Aorta (tissue), 5 donors: ENCODE measurements at places on chromosomes 12 and 14.

- no peak for DNase-seq
Measured at GRCh38 chr12:117803001-117803400, 165.8 kb downstream of the KSR2 start.

DNA sequence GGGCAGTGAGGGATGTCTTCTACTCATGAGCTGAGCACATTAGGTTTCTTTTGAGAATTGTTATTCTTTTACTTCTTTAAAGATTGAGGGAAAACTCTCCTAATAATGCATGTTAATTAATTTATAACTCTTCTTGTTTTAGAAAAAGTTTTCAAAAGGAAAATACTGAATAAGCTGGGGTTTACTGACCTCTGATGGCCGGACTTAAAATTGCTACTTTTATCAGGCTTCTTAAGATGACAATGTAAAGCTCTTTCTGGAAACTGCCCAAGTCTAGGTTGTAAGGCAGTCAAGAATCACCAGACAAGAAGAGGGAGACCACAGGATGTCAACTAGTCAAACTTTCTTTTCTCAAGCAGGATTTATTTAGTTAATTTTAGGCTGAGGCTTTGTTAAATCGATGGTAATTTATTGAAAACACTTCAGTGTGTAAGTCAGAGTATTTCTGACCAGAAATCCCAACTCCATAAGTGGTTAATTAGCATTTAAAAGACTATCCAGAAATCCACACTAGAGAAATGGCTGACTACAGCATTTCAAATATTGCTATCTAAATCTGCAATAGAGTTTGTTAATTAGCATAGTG, 82.1 kb downstream of the AVPR1A start:
- no peak for DNase-seq

- DNase-seq = no peak
Measured at GRCh38 chr12:1852076-1852475, 31.7 kb downstream of the LRTM2 start.

DNA sequence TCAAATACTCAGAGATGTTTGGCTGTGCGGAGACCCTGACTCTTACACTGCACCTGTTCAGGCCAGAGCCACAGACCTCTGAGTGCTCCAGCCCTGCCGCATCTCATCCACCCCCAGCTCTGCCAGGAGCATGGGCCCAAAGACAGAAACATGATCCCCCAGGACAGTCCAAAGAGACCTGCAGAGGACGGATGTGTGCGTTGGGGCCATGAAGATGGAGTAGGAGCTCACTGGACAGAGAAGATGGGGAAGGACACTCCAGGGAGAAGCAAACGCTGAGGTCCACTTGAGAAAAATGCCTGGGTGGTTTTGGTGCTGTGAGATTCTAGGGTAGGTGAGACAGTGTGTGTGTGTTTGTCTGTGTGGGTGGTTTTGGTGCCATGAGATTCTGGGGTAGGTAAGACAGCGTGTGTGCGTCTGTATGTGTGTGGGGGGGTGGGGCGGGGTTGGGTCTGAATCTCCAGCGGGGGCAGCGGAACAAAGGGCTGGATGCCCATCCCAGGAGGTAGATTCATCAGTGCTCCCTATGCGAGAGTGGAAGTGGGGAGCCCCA, 818 bp upstream of the HHIPL1 start:
- no peak for DNase-seq

DNA sequence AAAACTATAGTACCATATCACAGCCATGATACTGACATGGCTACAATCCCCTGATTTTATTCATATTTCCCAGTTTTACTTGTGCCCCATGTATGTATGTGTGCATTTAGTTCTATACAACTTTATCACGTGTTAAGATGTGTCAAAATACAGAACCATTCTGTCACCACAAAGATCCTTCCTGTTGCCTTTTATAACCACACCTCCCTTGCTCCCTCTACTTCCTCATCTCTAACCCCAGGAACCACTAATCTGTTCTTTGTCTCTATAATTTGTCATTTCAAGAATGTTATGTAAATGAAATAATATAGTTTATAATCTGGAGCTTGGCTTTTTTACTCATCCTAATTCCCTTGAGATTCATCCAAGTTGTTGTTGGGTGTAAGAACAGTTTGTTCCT, 358.4 kb downstream of the DPF3 start:
- DNase-seq = no peak

DNA sequence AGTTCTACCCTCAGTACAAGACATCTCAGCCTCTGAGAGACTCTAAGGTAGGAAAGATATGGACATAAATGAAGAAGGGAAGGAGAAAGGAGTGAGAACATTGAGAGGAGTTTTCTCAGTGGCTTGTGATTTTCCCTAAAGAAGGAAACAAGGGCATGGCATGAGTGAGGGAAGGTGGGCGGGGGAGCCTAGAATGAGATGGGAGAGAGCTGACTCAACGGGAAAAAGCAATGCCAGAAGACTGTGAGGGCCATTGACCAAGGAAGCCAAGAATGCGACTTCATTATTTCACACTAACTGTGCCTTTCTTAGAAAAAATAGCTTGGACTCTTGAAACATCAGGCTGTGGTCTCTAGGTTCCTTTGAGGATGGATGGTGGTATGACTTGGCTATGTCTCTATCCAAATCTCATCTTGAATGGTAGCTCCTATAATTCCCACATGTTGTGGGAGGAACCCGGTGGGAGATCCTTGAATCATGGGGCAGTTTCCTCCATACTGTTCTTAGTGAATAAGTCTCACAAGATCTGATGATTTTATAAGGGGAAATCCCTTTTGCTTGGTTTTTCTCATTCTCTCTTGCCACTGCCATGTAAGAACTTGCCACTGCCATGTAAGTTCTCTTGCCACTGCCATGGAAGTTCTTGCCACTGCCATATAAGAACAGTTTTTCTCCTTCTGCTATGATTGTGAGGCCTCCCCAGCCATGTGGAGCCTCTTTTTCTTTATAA, 279.6 kb downstream of the NUAK1 start:
- no peak for DNase-seq

GRCh38 chr14:22886500-22887259, 3.7 kb downstream of the REM2 start:
- DNase-seq = peak; percentile 91

DNA sequence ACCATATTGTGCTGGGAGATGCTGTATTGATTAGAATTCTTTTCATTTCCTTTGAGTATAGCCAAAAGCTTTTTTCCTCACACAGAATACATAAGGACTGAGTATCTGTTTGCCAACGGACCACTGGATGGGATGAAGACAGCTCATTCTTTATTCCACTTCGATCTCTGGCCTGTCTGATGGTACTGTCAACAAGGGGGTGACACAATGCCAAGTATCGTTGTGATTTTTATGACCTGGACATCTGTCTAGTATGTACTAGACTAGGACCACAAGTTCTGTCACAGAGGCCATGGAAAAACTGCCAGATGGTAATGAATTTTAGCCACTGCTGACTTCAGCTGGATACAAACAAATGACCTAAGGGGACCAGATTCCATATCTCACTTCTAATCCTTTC, 502.7 kb downstream of the SOX5 start:
- DNase-seq = no peak

DNA sequence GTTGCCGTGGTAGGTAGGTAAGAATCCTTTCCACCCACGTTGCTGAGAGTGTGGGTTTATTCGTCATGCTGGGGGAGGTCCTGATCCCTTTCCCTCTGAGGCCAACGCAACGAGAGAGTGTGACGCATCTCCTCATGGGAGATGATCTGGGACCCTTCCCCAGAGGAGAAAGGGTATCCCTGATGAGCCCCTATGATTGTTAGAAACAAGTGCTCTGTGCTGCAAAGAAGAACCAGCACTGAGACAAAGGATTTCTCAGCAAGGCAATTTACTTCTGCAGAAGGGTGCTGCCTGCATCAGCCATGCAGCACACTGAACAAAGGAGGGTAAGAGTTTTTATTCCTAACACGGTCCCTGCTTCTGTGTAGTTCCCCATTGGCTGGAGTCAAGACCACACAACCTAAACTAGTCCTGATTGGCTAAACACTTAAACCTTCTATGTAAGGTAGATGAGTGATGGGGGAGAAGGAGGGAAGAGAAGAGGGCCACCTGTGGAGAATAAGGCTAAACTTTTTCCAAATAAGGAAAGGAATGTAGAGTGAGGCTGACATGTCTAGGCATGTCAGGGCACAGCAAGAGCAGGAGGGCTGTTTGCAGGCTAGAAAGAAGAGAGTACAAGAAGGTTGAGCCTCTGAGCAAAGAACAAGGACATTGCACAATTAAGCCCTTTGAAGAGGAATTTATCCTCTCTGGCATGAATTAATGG, 21.3 kb downstream of the CLEC2A start:
- no peak for DNase-seq

DNA sequence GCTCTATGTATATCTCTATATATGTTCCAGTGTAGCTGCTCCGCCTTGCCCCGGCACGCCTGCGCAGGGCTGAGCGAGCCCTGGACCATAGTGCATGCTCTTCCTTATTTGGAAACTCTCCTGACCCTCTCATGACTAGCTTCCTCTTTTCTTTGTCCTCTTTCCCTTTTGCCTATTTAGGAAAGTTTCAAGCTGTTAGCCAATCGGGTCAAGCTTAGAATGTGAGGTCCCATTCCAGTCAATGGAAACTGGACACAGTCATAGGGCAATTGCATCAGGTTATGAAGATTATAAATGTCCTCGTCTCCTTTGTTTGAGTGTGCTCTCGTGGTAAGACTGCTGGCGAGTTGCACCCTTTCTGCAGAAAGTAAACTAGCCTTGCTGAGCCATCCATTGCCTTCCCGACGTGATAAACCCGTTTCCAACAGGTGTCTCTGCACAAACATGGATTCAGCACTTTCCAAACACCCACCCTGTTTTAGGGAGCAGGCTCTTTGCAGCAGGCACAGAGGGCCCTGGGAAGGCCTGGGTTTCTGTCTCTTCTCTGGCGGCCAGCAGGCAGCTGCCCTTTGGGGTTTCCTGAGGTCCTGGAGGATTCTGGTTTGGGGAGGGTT, 30.9 kb downstream of the CCDC92 start:
- no peak for DNase-seq

DNA sequence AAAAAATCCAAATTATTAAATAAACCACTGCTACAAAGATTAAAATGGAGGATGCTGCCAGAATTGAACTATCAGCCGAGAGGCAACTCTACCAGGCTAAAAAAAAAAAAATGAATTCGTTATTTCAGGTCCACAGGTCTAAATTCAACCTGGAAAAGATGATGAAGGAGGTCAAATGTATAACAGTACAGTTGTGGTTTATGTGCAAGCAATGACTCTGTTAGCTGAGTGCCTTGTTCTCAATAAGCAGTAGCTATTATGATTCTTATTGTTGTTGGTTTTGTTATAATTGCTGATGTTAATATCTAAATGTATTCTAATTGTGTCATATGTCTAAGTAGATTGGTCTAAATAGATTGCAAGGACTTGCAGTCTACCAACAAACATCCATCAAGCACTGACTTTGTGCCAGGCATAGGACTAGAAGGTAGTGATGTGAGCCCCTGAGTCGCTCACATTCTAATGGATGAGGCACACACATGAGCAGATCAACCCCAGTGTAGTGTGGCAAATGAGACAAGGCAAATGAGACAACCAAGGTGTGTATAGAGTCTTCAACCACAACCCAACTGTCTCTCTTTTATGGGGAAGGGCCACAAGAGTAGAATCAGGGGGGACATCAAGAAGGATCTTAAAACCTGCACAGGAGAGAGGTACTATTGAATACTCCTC, 77.0 kb upstream of the PLEKHG7 start:
- no peak for DNase-seq

DNA sequence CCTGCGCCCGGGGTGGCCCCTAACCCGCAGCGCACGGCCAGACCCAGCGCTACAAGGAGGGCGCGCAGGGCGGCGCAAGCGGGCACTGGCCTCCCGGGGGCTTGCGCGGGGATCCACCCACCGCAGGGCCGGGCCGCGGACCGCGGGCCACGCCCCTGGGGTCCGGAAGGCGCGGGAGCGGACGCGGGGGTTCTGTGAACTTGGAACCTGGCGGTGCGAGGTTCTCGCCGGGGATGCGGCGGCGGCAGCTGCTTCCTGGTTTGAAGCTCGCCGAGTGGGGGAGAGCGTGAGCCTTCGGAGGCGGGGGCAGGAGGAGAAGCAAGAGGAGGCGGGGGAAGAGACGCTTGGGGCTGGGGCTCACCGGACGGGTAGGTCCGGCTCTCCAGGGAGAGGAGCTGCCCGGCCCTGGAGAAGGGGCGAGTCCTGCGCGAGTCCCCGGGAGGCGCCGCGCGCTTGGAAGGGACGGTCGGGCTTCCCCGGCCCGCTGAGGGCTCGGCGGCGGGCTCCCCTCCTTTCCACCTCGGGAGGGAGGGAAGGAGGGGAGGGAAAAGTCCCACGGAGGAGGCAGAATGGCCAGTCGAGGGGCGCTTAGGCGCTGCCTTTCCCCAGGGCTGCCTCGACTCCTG, at the start of gene PRKCH:
PRKCH (plus strand) TSS at position 195 of the 626 bp plus-strand sequence. CDS start 523 bp downstream, outside the sequence.
- peak; percentile 89 for DNase-seq

DNA sequence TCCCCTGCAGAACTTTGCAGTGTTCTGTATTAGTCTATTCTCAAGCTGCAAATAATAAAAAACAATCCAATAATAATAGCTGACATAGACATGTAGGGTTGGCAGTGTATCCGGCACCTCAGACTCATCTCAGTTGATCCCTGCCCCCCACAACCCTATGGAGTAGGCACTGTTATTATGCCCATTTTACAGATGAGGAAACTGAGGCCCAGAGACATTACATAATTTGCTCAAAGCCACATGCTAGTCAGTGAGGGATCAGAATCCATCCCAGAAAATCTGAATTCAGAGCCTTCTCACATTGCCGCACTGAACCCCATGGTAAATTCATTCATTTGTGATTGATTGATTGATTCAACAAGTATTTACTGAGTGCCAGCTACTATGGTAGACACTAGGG, 226.6 kb upstream of the PWP1 start:
- DNase-seq = no peak

DNA sequence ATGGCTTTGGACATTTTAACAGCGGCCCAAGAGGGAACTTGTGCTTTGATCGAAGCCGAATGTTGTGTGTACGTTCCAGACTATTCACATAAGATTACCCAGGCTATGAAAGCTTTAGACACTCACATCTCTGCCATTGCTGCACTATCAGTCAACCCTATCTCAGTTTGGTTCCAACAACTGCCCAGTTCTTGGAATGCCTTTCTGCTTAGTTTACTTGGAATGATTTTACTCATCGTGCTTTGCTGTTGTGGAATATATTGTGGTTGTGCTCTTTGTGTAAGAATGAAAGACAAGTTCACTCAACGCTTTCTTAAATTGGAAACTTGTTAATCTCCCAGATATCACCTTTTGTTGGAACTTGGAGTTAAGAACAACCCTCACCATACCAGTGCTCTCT, 498.2 kb downstream of the GLT1D1 start:
- no peak for DNase-seq

DNA sequence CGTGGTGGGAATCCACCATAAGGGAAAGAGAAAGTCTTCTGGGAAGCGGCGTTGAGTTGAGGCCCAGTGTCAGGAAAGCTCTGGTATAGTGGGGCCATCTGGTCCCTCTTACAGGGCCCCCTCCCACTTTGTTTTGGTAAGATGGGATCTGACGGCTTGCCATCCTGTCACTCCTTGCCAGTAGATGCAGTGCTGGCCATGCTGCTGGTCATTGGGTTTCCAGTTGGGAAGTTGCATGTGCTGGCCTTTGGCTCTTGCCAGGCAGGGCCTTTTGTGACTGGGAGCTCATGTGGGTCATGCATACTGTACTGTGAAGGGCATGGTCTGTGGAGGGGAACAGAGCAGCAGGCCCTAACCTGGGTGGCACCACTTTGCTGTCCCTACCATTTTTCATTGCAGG, 3.8 kb downstream of the TRAF3 start:
- DNase-seq = no peak
